ENCODE measurements at places on chromosomes 11 and 22.

DNA sequence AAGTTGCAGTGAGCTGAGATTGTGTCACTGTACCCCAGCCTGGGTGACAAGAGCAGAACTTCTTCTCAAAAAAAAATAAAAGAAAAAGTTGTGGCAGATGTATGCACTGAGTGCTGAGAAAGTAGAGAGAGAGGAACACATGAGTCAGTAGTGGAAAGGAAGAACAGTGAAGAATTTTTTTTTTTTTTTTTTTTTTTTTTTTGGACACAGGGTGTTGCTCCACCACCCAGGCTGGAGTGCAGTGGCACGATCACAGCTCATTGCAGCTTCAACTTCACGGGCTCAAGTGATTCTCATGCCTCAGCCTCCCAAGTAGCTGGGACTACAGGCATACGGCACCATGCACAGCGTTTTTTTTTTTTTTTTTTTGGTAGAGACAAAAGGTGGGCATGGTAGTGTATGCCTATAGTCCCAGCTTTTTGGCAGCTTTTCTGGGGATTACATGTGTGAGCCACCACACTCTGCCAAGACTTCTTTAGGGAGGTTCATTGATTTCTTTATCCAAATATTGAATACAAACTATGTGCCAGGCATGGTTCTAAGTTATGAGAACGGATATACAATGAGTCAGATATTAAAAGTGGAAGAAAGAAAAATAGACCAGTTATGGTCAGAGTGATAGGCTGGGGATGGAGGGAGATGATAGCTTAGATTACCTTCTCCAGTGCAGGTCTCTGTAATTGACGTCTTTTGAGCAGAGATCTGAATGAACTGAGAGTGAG lies 62.0 kb downstream of the YAP1 start:
- DNase-seq, result no peak

GRCh38 chr11:72951193-72951592 lies 137.0 kb downstream of the ATG16L2 start:
- DNase-seq, result no peak

GRCh38 chr11:15801616-15802015 lies 554.7 kb downstream of the SOX6 start:
- DNase-seq, result no peak

- no peak for DNase-seq
Observed at GRCh38 chr11:26044389-26044788, 287.5 kb upstream of the ANO3 start.

GRCh38 chr11:130483124-130483523 lies 34.7 kb downstream of the ADAMTS15 start:
- DNase-seq, result no peak

- DNase-seq, result no peak
Observed at GRCh38 chr11:15711311-15711710, 596.6 kb downstream of the INSC start.

DNA sequence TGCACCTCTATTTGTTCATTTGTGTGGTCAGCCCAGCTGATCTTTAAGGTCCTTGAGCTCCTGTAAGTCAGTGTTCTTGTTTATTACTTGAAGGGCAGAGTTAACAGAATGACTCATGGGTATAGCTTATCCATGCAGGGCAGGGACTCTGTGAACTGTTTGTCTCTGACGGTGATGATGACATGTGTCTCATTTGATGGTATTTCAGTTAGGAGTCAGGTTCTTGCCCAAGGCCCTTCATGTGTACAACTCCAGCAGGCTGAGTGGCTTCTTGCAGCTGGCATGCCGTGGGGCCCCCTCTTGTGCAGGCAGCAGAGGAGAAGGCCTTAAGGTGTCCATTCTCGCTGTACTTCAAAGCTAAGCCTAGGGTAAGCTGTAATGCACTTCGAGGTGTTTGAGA lies 165.1 kb downstream of the DBX1 start:
- no peak for DNase-seq

DNA sequence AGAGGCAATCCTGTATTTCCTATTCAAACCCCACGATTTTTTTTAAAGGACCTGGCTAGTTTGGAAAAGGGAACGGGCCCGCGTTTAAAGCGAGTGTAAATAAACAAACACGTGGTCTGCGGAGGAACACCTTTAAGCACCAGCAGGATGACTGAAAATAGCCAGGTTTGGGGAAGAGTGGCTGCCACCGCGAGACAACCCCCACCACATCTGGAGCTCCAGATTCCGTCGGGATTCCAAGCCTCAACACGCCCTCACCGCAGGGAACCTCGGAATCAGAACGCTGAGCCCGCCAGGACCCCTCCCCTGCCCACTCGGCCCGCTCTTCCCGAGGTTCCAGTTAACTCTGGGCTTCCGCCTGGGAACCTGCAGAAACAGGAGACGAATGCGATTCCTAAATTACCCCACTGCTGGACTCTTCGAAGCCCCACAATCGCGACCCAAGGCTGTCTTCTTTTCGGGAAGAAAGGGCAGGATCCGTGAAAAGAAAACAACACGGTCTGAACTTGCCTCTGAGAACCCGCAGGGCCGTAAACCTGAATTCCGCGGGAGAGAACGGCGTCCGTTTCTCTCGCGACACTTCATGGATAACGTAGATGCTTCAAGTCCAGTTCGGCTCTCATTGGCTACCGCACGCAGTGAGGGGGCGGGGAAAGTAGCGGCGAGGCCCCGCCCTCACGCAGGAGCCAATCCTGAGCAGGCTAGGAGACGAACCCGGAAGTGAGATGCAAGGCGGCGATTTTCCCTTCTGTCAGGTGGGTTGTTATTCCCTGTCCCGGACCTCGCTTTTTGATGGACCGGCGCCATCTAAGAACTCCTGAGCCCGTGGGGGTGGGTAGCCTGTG lies at the start of the genes ANKRD49 and MRE11:
Gene ANKRD49 (plus strand): TSS at position 704 of the 845 bp plus-strand sequence. CDS start 2,710 bp downstream, outside the sequence.
Gene MRE11 (minus strand): TSS at position 564 of the 845 bp plus-strand sequence. CDS start 1,043 bp downstream, outside the sequence.
- DNase-seq, result peak; percentile 76

- DNase-seq, result no peak
Observed at GRCh38 chr11:117818041-117818873, 6.3 kb downstream of the FXYD2 start.

- no peak for DNase-seq
Observed at GRCh38 chr22:46934746-46935491, 172.5 kb downstream of the TBC1D22A start.
